ENCODE measurements at places on chromosomes 6 and 20. TPM values are rescaled to one million over a fixed set of nuclear protein-coding genes. Genes with fewer than 3 reads are reported as not detected.

Gene EEF1A2
- total RNA-seq, result 4.6 TPM

Gene DZANK1
- total RNA-seq, result 8.0 TPM

Gene DACT2
- 0.43 TPM for total RNA-seq

Gene RAET1E
- not detected for total RNA-seq

DNA sequence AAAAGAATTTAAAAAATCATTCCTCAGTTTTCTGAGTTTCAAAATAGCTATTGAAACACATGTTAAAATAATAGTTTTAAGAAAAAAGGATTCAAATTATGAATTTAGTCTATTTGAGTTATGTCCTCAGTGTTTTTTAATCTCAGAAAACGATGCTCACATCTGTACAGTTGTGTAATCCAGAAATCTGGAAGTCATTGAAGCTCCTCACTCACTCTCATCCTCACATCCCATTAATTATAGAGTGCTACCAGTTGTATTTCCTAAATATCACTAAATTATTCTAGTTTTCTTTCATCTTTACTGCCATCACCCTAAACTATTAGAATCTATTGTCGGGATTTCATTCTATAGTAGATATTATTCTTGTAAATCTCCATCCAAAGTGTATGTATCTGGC is 234.7 kb upstream of the RIMS1 start:
- no peaks in the 10 kb centered on the region for H3K36me3 ChIP-seq
- no peak overlapping the region for H3K4me3 ChIP-seq
- no peak for DNase-seq

DNA sequence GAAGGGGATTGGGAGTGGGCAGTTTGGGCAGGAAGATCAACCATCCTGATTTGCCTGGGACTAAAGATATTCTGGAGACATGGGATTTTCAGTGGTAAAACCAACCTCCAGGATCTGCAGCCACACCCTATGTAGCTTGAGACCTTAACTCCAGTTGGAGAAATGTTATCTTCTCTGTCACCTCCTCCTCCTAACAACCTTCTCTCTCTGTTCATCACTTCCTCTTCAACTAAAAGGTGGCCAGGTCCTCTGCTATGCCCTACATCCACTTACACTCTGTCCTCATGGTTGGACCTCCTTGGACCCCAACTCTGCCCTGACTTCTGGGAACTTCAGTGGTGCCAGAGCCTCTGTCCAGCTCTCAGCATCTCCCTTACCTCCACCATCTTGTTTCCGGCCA is 42.0 kb upstream of the SLC9A8 start:
- H3K27ac ChIP-seq, result no peak overlapping the region
- H3K27me3 ChIP-seq, result no peaks in the 10 kb centered on the region
- H3K4me1 ChIP-seq, result peaks cover 54% of the 10 kb centered on the region

- no peak for DNase-seq
- no peaks in the 10 kb centered on the region for H3K4me1 ChIP-seq
- no peaks in the 10 kb centered on the region for H3K36me3 ChIP-seq
- H3K27ac ChIP-seq, result no peak overlapping the region
- H3K27me3 ChIP-seq, result no peaks in the 10 kb centered on the region
Observed at GRCh38 chr20:49397525-49397924, 84.9 kb downstream of the KCNB1 start.

DNA sequence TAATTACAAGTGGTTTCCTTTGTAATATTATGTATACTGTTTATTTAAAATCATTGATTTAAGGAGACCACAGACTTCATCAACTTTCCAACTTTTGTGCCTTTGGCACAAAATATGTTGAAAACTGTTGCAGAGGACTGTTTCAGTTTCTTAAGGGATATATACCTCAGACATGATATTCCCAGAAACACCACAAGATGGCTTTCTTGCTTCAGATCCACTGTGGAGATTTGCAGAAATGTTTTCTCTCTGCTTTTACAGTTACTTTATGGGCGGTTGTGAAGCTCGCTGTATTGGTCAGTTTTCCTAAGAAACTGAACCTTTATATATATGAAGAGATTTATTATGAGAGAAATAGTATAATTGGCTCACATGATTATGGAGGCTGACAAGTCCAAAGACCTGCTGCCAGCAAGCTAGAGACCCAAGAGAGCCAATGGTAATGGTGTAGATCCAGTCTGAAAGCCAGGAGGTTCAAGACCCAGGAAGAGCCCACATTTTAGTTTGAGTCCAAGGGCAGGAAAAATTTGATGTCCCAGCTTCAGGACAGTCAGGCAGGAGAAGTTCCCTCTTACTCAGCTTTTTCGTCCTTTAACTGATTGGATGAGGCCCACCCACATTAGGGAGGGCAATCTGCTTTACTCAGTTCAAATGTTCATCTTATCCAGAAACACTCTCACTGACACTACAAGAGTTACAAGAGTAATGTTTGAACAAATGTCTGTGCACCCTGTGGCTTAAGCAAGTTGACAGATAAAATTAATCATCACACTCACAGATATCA is 12.8 kb downstream of the ME1 start:
- no peaks in the 10 kb centered on the region for H3K4me1 ChIP-seq
- peaks cover 8% of the 10 kb centered on the region for H3K36me3 ChIP-seq
- no peak overlapping the region for H3K4me3 ChIP-seq
- no peak for DNase-seq
- H3K27ac ChIP-seq, result no peak overlapping the region

GRCh38 chr6:34559651-34560365 is 3.7 kb upstream of the SPDEF start:
- H3K27ac ChIP-seq, result peak overlapping the region; percentile 88
- no peaks in the 10 kb centered on the region for H3K27me3 ChIP-seq
- peaks cover 13% of the 10 kb centered on the region for H3K4me1 ChIP-seq
- H3K36me3 ChIP-seq, result no peaks in the 10 kb centered on the region

- H3K4me1 ChIP-seq, result peaks cover 62% of the 10 kb centered on the region
- H3K27ac ChIP-seq, result peak overlapping the region; percentile 99
- H3K27me3 ChIP-seq, result peaks cover 8% of the 10 kb centered on the region
- H3K36me3 ChIP-seq, result peaks cover 5% of the 10 kb centered on the region
Observed at GRCh38 chr6:27814665-27815424, 97.4 kb downstream of the OR2B2 start.

GRCh38 chr20:19992996-19993908 is 23.9 kb upstream of the NAA20 start:
- H3K27me3 ChIP-seq, result no peaks in the 10 kb centered on the region
- peaks cover 39% of the 10 kb centered on the region for H3K4me1 ChIP-seq
- H3K27ac ChIP-seq, result peak overlapping the region; percentile 24
- H3K36me3 ChIP-seq, result no peaks in the 10 kb centered on the region
- peak overlapping the region; percentile 32 for H3K4me3 ChIP-seq
- no peak for DNase-seq

GRCh38 chr6:155351273-155352129 is 37.2 kb upstream of the TFB1M start:
- H3K36me3 ChIP-seq, result peaks cover 9% of the 10 kb centered on the region
- DNase-seq, result no peak
- H3K27me3 ChIP-seq, result no peaks in the 10 kb centered on the region
- H3K4me3 ChIP-seq, result no peak overlapping the region
- H3K27ac ChIP-seq, result no peak overlapping the region

GRCh38 chr6:62942000-62942399 is 269.3 kb upstream of the FKBP1C start:
- no peaks in the 10 kb centered on the region for H3K36me3 ChIP-seq
- no peak overlapping the region for H3K27ac ChIP-seq
- H3K27me3 ChIP-seq, result no peaks in the 10 kb centered on the region
- DNase-seq, result no peak
- H3K4me1 ChIP-seq, result no peaks in the 10 kb centered on the region

GRCh38 chr6:47234266-47234933 is 75.3 kb downstream of the TNFRSF21 start:
- no peak overlapping the region for H3K27ac ChIP-seq
- no peak overlapping the region for H3K4me3 ChIP-seq
- H3K27me3 ChIP-seq, result no peaks in the 10 kb centered on the region
- no peak for DNase-seq

DNA sequence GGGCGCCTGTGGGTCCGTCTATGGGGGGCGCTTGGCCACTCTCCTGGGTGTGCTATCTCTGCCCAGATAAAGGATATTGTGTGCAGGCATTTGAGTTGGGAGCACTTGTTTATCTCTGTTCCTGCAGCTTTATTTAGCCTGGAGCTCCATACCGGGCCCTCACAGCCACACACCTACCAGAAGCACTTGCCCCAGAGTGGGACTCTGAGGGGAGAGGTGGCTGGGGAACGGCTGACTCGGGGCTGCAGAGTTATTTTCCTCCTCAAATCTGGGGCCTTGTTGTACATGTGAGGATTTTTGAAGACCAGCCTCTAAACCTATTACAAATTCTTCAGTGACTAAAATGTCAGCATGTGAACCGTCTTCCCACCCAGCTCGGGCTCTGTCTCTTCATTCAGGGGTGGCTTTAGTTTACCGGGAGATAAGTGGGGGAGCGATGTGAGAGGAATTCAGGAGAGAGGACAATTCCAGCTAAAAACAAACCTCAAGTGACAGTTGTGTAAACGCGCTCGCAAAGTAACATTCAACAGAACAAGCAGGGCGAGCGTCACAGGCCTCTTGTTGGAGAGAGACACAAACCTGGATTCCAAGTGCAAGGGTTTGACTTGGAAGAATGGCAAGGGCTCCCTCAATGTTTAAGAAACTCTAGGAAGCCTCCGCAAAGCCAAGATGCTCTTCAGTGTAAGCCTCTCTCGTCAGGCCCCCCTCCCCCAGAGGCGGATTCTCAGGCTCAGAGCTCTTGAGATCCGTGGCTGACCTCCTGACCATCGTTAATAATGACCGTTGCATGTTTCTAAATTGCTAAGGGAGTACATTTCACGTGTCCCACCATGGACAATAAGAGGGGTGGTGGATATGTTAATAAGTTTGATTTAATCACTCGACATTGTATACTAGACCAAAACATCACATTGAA is 548.9 kb downstream of the QKI start:
- no peak for DNase-seq
- no peaks in the 10 kb centered on the region for H3K27me3 ChIP-seq
- no peaks in the 10 kb centered on the region for H3K36me3 ChIP-seq
- H3K4me1 ChIP-seq, result peaks cover 56% of the 10 kb centered on the region
- H3K4me3 ChIP-seq, result no peak overlapping the region

DNA sequence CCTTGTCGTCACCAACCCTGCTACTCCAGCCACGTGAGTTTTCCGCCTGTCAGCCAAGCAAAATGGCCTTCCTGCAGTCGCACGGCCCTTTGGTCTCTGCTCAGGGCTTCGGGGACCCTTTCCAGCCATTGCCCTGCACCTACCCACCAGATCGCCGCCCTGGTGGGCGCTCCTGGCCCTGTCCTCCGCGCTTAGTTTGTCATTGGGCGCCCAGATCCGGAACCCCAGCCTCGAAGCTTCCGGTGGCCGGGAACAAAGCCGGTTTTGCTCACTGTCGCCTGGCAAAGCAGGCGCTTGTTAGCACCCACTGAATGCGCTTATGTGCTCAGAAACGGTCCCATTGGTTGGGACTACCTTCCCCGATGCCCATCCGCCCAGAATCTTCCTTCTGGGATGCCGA is 536 bp downstream of the ZFP57 start:
- H3K4me1 ChIP-seq, result peaks cover 5% of the 10 kb centered on the region
- H3K27me3 ChIP-seq, result peaks cover 12% of the 10 kb centered on the region
- H3K36me3 ChIP-seq, result no peaks in the 10 kb centered on the region
- H3K27ac ChIP-seq, result no peak overlapping the region
- no peak for DNase-seq

- H3K4me1 ChIP-seq, result peaks cover 9% of the 10 kb centered on the region
- no peak overlapping the region for H3K4me3 ChIP-seq
- H3K36me3 ChIP-seq, result no peaks in the 10 kb centered on the region
- no peak overlapping the region for H3K27ac ChIP-seq
- H3K27me3 ChIP-seq, result no peaks in the 10 kb centered on the region
- DNase-seq, result no peak
Observed at GRCh38 chr6:11586536-11586935, 49.0 kb downstream of the TMEM170B start.

DNA sequence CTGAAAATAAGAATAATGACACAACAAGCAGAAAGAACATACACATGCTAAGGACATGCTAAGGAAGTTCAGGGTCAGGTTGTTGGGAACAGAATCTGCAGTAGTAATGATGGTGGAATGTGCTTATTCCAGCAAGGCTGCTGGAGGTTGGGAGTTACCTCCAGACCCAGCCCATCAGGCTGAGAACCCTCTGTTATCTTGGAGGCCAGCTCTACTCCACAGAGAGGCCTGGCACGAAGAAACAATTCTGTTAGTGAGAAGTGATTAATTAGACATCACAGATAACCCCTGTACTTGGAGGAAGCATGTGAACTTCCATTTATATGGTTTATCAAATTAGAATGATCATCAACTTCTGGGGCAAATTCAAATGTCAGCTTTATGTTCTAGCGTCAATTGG is 22.1 kb upstream of the ARHGAP18 start:
- H3K4me1 ChIP-seq, result no peaks in the 10 kb centered on the region
- H3K27me3 ChIP-seq, result no peaks in the 10 kb centered on the region
- DNase-seq, result no peak
- H3K36me3 ChIP-seq, result no peaks in the 10 kb centered on the region
- H3K27ac ChIP-seq, result no peak overlapping the region

DNA sequence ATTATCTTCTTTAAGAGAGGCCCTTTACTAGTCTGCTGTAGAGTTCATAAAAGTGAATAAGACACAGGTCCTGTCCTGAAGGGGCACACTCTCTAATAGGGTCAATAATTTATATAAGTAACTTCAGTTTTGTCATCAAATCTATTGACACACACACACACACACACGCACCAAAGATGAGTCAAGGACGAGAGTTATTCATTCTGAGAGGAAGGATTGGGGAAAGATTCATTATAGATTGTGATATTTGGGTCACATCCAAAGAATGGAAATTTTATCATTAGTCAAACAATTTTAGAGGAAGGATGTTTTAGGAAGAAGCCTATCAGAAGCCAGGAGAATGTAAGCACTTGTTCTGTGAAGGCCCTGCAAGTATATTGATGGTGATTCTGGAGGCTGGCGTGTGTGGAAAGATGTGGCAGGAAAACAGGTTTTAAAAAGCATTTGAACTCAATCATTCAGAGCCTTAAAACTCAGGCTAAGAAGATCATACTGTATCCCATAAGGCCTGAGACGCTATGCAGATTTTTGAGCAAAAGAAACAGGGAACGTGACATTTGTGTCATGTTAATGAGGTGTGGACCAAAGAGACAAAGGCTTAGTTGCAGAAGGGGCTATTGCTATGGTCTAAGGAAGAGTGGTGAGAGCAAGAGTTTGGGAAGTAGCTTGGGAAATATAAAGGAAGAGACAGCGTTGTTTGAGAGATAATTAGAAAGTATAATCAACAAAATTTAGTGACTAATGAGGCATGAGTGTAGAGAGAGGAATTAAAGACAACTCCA is 161.4 kb upstream of the PREP start:
- no peak overlapping the region for H3K4me3 ChIP-seq
- H3K36me3 ChIP-seq, result peaks cover 2% of the 10 kb centered on the region
- H3K27ac ChIP-seq, result no peak overlapping the region
- peaks cover 5% of the 10 kb centered on the region for H3K4me1 ChIP-seq

- no peaks in the 10 kb centered on the region for H3K4me1 ChIP-seq
- peaks cover 6% of the 10 kb centered on the region for H3K36me3 ChIP-seq
- no peak for DNase-seq
Observed at GRCh38 chr6:16991981-16992629, 109.7 kb upstream of the STMND1 start.

All from neural crest cell (in vitro differentiated cells).